ENCODE measurements at places on chromosomes 1 and 21. TPM values are rescaled to one million over a fixed set of nuclear protein-coding genes. Genes with fewer than 3 reads are reported as not detected.

The GREM2 gene
- total RNA-seq = 10.7 TPM

The FAM177B gene
- total RNA-seq = not detected

The ZNF683 gene
- not detected for total RNA-seq

DNA sequence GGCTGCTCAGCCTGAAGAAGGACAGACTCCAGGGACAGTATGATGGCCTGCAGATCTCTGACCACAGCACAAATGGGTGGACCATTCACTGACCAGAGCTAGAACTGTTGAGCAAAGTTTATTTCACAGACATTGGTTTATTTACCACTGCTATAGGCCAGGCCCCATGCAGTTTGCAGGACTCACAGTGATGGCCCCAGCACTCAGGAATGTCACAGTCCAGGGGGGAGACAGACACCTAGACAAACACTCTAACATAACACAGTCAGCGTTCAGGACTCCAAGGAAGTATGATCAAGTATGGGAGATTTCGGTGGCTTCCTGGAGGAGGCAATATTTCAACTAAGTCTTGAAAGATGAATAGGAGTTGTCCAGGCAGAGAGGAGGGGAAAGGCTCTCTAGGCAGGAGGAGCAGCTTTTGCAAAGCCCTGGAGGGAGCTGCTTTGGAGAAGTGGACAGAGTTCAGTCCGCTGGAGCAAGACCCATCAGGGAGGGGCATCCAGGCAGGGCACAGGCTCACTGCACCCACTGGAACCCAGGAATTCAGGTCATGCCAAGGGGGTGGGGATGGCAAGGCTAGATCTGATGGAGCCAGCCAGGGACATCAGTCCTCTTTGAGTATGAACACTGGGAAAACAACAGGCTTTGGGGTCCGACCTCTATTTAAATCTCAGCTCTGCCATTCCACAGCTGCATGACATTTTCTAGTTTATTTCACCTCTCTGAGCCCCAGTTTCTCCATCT, 454.3 kb downstream of the MATN1 start:
- peak; percentile 40 for DNase-seq

DNA sequence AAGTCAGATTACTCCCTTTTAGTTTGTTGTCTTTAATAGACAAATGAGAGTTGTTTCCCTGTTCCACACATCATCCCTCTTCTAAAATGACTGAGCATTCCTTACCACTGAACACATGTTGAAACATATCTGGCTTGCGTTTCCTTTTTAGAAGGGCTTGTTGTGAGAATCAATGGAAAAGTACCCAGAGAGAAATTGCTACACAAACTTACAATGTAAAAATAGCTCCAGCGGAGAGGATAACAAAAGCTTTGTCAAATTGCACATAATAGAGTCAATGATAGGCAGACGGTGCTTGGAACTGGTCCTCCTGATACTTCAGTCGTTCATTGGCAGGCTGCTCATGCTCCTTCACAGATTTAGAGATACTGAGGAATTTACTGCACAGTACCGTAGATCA, 123.9 kb downstream of the CYYR1 start:
- DNase-seq = no peak

GRCh38 chr1:54603241-54603640, 20.1 kb downstream of the FAM151A start:
- DNase-seq = no peak

DNA sequence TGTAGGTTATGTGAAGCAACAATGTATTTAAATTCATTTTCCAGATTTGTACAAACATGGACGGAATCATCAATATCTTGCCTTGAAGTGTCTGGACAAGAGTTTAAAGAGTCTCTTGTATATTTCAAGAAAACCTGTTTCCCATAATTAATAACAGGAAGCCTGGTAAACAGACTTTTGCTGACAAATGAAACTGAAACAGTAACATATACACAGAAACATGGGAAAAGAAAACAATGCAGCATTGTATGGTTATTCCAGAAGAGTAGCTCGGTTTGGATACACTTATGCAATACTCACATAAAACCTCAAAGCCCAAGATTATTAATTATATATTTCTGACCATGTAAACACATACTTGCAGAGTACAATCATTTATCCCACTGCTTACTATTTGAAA, 265.5 kb downstream of the PTPRC start:
- no peak for DNase-seq

GRCh38 chr21:25385911-25386474, 221.3 kb downstream of the MRPL39 start:
- DNase-seq = peak; percentile 73

DNA sequence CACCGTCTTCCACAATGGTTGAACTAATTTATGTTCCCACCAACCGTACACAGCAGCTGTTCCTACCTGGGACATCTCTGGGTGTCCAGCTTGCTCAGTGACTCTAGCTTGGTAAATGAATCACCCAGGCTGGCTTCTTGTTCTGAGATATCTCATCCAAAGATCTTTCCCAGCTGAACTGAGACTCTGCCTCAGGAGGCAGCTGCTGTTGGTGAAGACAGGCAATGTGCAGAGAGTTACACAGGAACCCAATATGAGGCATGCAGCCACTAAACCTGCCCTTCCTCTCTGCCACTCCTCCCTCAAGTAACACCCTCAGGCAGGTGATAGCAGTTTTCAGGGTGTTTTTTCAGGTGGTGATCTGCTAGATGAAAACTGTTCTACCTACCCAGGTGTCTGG, 14.0 kb upstream of the FOXO6 start:
- peak; percentile 26 for DNase-seq

GRCh38 chr1:160629286-160630210, 17.3 kb downstream of the SLAMF1 start:
- DNase-seq = no peak

DNA sequence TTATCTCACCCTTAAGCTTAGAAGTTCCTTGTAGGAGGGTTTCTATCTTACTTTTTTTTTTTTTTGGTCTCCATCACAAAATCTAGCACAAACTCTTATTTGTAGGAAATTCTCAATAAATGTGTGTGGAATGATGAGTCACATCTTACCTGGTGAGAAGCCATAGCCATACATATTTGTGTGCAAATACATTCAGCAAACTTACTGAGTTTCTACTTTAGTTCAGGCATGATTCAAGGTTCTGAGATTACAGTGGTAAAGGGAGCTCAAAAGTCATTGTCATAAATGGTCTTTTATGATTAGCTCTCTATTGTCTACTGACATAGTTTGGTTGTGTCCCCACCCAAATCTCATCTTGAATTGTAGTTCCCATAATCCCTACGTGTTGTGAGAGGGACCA, 193.1 kb upstream of the UBE2U start:
- DNase-seq = no peak

DNA sequence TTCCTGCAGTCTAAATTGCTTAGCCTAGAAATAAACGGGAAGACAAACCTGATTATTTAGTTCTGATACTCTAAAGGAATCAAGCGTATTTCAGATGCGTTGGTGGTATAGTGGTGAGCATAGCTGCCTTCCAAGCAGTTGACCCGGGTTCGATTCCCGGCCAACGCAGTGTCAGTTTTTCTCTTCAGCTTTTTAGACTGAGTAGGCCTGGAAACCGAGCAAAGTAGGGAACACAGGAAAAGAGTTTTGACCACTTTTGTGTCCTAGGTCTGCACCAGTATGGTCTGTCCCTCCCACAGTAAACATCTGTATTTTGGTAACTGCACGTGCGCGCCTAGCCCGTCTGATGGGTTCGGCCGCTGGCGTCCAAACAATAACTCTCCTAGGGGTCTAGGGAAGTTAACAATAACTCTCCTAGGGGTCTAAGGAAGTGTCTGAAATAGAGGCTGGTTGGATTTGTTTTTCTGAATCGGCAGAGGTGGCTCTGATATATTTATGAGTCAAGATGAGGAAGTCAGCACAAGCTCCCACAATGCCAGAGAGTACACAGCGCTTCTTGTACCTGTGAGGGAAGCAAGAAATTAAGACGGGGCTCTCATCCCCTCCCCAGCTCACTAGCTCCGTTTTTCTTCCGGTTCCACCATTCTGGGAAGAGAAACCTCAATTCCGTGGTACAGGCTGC, 15.6 kb upstream of the HJV start:
- DNase-seq = peak; percentile 93

- no peak for DNase-seq
These were observed 28.6 kb downstream of the LGR6 start for GRCh38 chr1:202221911-202222909.

DNA sequence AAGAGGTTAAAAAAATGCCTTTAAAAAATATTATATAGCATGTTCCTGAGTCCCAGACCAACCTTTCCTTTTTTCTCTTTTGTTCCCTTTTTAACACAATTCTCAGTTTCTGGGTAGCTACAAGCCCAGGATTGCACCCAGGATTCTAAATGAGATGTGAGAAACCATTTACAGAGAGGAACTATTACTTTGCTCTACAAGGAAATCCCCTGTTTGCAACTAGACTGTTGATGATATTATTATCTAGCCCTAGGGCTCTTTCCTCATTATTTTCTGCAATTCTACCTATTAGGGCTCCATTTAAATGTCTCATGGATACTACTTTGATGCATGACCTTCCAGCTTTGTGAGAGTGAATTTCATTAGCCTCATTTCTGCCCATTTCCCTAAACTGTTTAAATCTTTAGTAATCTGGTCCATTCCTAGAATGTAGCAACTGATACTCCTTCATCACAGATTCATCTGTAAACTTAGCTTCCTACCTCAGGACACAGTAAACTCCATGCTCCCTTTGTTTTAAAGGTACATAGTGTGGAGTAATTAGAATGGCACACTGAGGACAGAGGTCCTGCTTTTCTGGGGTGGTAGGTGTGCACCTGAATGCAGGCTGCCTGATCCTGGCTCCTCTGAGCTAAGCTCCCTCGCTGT, 7.1 kb upstream of the KIF14 start:
- no peak for DNase-seq

DNA sequence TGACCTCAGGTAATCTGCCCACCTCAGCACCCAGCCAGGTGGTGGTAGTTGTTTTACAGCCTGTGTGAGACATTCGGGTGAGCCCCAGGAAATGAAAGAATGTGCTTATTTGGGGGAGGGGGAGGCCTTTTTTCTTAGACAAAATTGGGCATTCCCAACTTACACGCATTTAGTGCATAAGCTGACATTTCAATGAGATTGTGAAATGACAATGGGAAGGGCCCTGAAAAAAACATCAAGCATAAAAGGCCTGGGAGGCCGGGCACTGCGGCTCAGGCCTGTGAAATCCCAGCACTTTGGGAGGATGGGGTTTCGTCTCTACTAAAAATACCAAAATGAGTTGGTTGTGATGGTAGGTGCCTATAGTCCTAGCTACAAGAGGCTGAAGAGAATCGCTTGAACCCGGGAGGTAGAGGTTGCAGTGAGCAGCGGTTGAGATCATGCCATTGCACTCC, 5.0 kb downstream of the GAS5 start:
- peak; percentile 63 for DNase-seq

- DNase-seq = no peak
These were observed 21.0 kb downstream of the SPRTN start for GRCh38 chr1:231359113-231359512.

GRCh38 chr1:20409971-20410370, 76.0 kb downstream of the CAMK2N1 start:
- DNase-seq = peak; percentile 31

DNA sequence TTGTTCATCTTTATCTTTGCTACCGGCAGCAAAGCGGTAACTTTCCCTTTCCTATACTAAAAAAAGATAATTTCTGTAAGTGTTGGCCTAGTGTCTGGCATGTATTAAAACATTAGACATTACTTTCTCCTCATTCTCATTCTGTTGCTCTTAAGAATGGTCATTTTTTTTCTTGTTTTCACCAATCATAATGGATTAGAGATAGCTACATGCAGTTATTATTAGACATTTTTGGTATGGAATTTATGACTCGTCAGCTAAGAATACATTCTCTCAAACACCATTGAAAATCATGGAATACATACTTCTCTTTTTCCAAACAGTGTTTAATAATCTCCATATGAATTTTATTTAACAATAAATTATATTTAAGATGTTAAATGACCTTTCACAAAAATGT, 1154.6 kb downstream of the BRINP3 start:
- DNase-seq = no peak

Data from endodermal cell (in vitro differentiated cells).